ENCODE measurements at places on chromosomes 2 and 18.
A peak's percentile ranks its signal among the peaks of the same experiment; 100 is the strongest.

DNA sequence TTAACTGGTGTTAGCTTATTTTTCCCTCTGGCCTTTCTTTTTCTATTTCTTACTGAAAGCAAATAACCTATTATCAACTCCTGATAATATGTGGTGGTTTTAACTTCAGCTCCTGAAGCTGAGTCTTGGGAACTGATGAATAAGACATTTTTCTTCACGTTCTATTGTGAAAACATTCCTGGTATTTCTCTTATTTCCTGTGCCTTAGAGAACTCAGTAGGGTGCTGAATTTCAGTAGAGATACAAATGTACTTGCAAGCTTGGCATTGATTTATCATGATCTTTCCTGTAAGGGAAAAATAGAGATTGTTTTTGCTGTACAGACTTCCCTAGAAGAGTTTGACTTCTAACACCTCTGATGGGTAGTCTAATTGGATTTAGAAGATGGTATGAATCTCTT is 52.8 kb upstream of the DCC start:
- no peak for DNase-seq

- DNase-seq: no peak
Measured at GRCh38 chr2:62471816-62472215, 34.2 kb downstream of the TMEM17 start.

GRCh38 chr2:67842375-67842959 is 220.3 kb downstream of the C1D start:
- DNase-seq: no peak

GRCh38 chr2:84779781-84780180 is 101.1 kb downstream of the TRABD2A start:
- DNase-seq: no peak

DNA sequence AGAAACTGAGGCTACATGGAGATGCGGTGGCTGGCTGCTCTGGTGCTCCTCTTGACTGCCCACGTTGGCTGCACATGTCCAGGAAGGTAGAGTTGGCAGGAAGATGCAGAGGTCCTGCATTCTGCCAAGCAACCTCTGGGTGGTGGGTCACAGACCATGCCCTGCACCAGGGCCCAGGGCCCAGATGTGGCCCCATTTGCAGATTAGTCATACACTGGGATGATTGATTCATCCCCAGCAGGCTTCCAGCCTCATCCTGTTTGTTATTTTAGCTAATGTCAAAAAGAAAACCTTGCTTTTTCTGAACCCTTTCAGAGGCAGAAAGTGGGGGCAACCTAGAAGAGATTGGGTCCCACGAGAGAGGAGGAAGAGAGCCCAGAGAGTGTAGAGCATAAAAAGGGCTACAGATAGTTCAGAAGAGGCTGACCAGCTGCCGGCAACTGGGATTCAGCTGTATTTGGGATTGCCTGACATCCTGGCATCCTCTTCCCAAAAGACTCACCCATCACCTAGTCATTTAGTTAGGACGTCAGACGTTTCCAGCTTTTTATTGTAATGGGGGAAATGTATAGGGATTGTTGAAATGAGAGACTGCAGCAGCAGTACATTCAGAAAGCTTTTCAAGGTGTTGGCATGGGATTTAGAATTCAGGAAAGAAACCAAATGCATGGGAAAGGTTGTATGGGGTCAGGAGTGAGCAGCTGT is 101.9 kb downstream of the CTIF start:
- DNase-seq: no peak

- no peak for DNase-seq
Measured at GRCh38 chr2:174595116-174595809, 2.3 kb downstream of the WIPF1 start.

- peak; percentile 48 for DNase-seq
Measured at GRCh38 chr2:120312860-120313694, 32.9 kb upstream of the INHBB start.

DNA sequence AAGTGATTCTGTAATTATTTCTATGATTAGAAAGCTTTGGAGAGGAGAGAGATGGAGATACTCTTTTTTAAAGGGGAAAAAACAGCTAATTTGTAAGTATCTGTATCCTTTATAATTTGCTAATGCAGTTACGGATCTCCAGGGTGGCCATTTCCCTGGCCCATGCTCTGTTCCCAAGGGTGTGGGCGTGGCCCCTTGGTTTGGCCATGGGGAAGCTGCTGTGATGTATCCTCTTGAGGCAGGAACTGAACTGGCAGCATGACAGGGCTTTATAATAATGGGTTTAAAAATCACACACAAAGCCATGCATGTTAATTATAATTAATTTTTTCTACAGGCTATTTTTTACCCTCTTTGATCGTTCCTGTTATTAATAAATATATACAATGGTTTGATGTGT is 27.0 kb downstream of the TRAPPC12 start:
- DNase-seq: no peak

- no peak for DNase-seq
Measured at GRCh38 chr2:99851089-99851488, 291.3 kb downstream of the AFF3 start.

GRCh38 chr2:9434489-9434888 is 11.0 kb downstream of the CPSF3 start:
- no peak for DNase-seq

- DNase-seq: no peak
Measured at GRCh38 chr2:2683606-2684224, 352.6 kb upstream of the MYT1L start.

DNA sequence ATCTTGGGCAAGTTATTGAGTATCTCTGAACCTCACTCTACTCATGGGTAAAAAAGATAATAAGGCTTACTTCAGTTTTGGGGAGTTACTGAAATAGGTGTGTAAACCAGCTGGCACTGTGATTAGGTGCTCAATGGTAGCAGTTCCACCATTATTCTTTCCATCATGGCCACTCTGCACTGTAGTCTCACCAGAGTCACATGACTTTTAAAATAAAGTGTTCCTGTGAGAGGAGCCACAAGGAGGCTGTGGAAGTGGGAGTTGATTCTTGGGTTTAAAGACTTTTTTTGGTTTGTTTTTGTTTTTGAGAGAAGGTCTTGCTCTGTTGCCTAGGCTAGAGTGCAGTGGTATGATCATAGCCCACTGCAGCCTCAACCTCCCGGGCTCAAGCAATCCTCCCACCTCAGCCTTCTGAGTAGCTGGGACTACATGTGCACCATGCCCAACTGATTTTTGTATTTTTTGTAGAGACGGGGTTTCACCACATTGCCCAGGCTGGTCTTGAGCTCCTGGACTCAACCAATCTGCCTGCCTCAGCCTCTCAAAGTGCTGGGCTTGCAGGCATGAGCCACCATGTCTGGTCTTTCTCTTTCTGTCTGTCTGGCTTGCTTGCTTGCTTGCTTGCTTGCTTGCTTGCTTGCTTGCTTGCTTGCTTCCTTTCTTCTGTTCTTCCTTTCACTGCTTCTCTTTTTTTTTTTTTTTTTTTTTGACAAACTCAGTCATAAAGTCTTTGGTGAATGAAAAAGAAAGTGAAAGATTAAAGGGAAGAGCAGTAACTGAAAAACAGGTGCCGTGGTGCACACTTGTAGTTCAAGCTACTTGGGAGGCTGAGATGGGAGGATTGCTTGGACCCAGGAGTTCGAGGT is 21.2 kb upstream of the ACVR1 start:
- DNase-seq: no peak

- DNase-seq: no peak
Measured at GRCh38 chr2:3664925-3665324, 6.9 kb downstream of the ALLC start.

- DNase-seq: no peak
Measured at GRCh38 chr2:54083021-54083420, 32.4 kb upstream of the ACYP2 start.

GRCh38 chr2:42191285-42192009 is 22.3 kb downstream of the EML4 start:
- no peak for DNase-seq

DNA sequence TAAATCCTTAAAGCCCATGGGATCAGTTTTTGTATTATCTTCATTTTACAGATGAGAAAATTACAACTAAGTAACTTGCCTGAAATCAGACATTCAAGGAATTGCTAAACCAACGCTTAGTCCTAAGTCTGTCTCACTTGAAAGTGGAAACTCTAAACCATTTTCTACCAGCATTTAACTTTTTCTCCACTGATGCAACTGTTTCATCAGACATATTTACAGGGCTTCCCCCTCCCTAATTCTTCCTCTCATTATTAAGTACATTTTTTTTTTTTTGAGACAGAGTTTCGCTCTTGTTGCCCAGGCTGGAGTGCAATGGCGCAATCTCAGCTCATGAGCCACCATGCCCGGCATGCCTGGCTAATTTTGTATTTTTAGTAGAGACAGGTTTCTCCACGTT is 88.6 kb downstream of the ACVR1C start:
- no peak for DNase-seq

GRCh38 chr2:150605664-150606063 is 118.2 kb upstream of the RND3 start:
- DNase-seq: no peak

DNA sequence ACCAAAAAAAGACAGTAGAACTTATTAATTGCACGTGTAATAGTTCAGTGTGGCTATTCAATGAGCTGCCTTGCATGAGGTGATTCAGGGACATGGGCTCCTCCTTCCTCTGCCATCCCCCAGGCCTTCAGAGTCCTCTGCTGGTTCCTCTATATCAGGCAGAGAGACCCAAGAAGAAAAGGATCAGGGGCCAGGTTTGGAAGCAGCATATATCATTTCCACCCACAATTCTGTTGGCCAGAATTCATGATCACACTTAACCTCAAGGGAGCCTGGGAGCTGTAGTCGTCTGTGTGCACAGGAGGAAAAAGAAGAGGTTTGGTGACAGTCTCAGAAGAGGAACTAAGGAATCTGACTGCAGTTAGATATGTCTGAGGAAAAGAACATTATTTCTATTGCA is 114.0 kb upstream of the GLS start:
- no peak for DNase-seq

DNA sequence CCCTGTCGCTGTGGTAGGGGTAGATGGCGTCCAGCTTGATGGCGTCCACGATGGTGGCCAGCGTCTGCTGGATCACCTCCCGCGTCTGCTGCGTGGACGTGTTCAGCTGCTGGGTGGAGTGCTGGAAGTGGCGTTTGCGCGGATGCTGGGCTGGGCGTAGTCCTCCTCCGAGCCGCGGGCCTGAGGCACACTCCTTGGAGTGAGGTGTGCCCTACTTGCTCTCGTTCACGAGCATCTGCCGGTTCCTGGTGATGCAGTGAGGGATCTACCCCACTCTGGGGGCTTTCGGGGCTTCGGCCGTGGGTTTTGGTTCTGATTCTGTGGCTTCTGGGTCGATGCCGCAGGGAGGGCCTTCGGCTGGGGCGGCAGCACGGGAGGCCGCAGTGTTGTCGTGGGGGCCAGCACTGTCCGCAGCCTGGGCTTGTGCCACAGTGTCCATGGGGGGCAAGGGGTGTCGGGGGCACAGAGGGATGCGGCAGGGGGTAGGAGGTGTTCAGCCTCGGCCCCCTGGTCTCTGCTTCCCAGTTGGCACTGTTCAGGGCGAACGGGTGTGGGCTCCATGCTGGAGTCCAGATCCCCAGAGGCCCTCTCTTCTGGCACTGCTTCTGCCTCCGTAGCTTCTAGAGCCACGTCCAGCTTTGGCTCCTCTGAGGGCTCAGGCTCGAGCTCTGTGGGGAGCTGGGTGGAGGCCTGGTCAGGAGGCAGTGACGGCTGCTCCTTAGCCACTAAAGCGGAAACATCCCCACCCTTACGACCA is 890.6 kb upstream of the LRRTM1 start:
- no peak for DNase-seq

GRCh38 chr2:59276917-59277316 is 1035.8 kb upstream of the FANCL start:
- DNase-seq: no peak

DNA sequence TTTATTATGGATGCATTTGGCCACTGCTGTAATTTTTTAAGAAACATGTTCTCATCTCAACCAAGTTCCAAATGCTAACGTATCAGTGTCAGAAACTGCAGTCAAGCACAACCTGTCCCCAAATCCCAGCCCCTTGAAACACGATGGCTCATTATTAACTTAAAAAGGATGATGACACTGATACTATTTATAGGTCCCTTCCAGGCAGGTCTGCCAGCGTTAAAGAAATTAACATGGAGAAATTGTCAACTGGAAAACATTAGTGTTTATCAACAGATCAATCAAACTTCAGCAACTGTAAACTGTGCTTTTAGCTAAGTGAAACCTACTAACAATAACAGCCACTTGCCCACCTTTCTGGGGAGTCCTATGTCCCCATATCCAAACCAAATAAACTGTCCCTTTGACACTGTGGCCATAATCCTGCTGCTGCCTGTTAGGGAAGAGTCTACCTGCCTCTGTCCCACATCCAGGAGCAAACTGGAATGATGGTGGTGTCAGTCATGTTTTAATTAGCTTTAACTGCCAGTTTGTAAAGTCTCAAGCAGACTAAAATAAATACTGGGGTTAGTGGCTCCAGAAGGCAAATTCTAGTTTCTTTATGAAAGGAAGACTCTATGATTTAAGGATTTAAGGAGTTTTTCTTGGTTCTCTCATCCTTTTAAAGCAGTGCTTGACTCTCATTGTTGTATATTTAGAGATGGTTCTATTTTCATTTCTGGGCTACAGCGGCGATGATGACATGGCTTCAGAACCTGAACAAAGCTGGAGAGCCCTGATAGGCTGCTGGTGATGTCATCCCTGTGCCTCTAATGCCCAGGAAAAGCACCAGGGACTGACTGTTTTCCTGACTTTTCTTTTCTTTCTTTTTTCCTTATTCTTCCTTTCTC is 583.6 kb upstream of the PIK3C3 start:
- no peak for DNase-seq

GRCh38 chr2:105144152-105144940 is 97.2 kb upstream of the GPR45 start:
- DNase-seq: no peak

- no peak for DNase-seq
Measured at GRCh38 chr18:896315-896714, 8.4 kb upstream of the ADCYAP1 start.

GRCh38 chr2:241459520-241459919 is 48.9 kb downstream of the STK25 start:
- DNase-seq: no peak

- DNase-seq: no peak
Measured at GRCh38 chr2:215979620-215980019, 33.7 kb downstream of the MREG start.

- no peak for DNase-seq
Measured at GRCh38 chr2:176931588-176932563, 280.7 kb upstream of the HNRNPA3 start.

GRCh38 chr2:160657196-160657595 is 163.6 kb upstream of the RBMS1 start:
- no peak for DNase-seq

- no peak for DNase-seq
Measured at GRCh38 chr2:240360645-240361475, 74.6 kb upstream of the GPC1 start.

- no peak for DNase-seq
Measured at GRCh38 chr2:74385396-74385795, 5.3 kb upstream of the DCTN1 start.

DNA sequence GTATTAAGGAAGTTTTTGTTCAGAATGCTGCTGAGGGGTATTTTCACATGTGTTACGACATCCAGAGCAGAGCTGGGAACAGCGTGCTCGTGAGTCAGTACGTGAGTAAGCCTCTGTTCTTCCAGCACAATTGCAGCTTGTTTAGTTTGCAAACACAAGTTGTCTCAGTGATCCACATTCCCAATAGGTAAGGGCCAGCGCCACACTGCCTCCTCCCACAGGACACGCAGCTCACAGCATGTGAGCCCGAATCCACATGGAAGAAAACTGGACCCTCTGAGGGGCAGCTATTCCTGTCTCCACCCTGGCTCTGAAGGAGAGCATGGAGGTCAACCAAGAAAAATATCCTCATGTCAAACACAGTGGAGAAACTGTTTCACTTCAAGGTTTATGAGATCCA is 173.9 kb upstream of the PID1 start:
- no peak for DNase-seq
